ENCODE measurements at places on chromosomes 1 and 21.
A peak's percentile ranks its signal among the peaks of the same experiment; 100 is the strongest.

GRCh38 chr1:236865818-236866155, 70.7 kb downstream of the MTR start:
- DNase-seq = no peak

- DNase-seq = no peak
Measured at GRCh38 chr1:153507926-153508583, 27.7 kb downstream of the S100A6 start.

- no peak for DNase-seq
Measured at GRCh38 chr21:22582026-22582425, 1583.8 kb downstream of the NCAM2 start.

DNA sequence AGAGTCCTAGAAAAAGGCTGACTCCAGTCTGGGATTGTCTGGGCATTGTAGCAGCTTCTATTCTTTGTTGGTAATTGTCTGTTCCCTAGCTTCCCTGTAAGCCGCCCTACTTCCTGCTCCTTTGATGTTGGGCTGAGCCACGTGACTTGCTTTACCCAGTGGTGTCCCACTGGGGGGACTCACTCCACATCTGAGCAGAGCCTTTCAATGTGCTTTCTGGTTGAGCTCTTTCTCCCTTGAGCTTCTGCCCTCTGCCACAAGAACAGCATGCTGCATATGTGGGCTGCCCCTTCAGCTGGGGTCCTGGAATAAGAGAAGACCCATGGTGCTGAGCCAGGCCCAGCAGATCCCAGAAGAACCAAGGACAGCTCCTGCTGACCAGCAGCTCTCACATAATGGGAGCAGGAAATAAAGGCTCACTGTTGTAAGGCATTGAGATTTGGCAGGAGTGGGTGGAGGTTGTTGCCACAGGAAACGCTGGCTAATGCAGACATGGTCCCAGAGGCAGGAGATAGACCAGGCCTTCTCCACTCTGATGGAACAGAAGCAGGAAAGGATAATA, 276.3 kb upstream of the GJB5 start:
- no peak for DNase-seq

GRCh38 chr21:45763074-45763473, 119.5 kb downstream of the PCBP3 start:
- no peak for DNase-seq

- DNase-seq = no peak
Measured at GRCh38 chr1:56803561-56804156, 15.5 kb downstream of the FYB2 start.

- DNase-seq = no peak
Measured at GRCh38 chr1:65832296-65832695, 39.6 kb downstream of the PDE4B start.

DNA sequence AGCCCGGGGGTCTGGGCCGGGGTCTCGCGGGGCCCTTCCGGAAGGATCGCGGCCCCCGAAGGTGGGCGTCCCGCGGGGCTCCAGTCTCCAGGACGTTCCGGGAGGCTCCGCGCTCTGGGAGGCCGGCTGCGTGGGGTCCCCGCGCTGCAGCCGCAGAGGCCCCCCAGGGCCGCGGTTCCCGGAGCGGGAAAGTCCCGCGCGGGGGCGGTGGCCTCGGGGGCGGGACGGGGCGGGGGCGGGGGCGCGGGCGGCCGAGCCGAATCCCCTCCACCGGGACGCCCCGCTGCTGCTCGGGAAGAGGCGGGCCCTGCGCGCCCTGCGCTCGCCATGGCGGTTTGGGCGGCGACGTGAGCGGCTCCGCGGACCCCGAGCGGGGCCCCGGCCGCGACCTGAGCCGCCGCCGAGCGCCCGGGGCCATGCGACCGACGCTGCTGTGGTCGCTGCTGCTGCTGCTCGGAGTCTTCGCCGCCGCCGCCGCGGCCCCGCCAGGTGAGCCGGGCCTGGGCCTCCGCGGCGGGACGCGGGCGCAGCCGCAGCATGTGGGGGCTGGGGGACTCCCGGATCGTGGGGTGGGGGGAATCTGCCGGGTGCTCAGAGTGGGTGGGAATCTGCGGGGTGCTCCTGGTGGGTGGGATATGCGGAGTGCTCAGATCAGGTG, at the start of gene IFNGR2:
Gene IFNGR2, plus strand, starts transcription at position 286 of the 658 bp plus-strand sequence. Its CDS starts 131 bp downstream, at position 417.
- DNase-seq = peak; percentile 4

DNA sequence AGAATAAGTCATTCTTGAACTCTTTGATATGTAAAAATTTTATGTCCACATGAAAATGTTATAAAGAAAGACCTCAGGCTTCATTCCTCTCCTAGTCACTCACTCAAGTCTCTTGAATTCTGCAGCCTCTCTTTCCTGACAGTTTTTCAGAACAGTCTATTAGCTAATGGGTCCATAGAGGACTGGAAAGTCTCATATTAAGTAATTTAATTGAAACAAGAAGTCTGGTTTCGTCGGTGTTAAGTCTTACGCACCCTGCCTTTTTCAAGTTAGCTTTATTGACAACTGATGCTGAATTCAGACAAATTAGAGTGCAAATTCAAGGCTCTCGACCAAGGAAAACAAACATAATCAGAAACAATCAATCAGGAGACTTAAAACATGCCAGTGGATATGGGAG, 105.8 kb downstream of the GREM2 start:
- DNase-seq = no peak

Measured in stimulated activated CD8-positive, alpha-beta memory T cell treated with anti-CD3 and anti-CD28 coated beads, Interleukin-4, amount 100 ng/mL, for 1 hour (primary cell).